B cell (primary cell): ENCODE measurements at places on chromosomes 11 and 22. TPM values are rescaled to one million over a fixed set of nuclear protein-coding genes. Genes with fewer than 3 reads are reported as not detected.

The HSD17B12 gene
- 34.6 and 41.1 TPM in 2 replicates for total RNA-seq

The SPI1 gene
- total RNA-seq: 98.3 and 98.8 TPM in 2 replicates

The C11orf42 gene
- not detected in 2 replicates for total RNA-seq

The NXPE2 gene
- total RNA-seq: not detected in 2 replicates

The ANO5 gene
- not detected in 2 replicates for total RNA-seq

The TSSC4 gene
- 57.5 and 59.5 TPM in 2 replicates for total RNA-seq

The CENPM gene
- total RNA-seq: 26.0 and 30.7 TPM in 2 replicates

The PPP2R1B gene
- 35.6 and 37.0 TPM in 2 replicates for total RNA-seq

The ASCL3 gene
- not detected in 2 replicates for total RNA-seq

- no peak for DNase-seq
These were observed 38.6 kb downstream of the PPP6R3 start for GRCh38 chr11:68498903-68499883.

DNA sequence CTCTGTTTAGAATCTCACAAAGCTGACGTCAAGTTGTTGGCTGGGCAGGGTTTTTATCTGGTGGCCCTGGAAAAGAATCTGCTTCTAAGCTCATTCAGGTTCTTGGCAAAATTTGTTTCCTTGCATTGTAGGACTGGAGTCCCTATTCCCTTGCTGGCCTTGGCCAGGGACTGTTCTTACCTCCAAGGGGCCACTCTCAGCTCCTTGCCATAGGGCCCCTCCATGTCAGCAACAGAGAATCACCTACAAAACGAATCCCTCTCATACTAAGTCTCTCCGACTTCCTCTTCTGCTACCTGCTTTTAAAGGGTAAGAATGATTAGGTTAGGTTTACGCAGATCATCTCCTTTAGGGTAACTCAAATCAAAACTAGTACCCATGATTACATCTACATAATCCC lies 63.2 kb downstream of the PARVA start:
- no peak for DNase-seq

- peak; percentile 44 for DNase-seq
These were observed 36.2 kb downstream of the DLG2 start for GRCh38 chr11:85590848-85591483.

GRCh38 chr11:116534270-116534975 lies 238.4 kb downstream of the BUD13 start:
- DNase-seq: no peak

- DNase-seq: no peak
These were observed 977 bp upstream of the PGGHG start for GRCh38 chr11:287821-288477.

DNA sequence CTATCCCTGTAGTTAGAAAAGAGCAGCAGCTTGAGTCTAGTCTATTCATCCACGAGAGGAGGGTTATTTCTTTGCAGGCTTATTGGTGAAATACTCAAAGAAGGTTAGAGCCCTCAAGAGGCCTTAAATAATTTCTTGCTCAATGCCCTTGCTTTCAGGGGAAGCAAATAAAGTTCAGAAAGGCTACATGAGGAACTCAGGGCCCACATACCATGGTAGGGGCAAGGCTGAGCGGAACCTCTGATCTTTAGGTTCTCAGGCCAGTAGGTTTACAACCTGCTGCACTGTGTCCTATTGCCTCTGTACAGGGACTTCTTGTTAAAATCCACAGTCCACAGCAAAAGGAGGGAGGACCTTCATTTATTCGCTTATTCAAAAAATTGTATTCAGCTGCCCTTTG lies 101.7 kb downstream of the ADAMTS15 start:
- DNase-seq: no peak

DNA sequence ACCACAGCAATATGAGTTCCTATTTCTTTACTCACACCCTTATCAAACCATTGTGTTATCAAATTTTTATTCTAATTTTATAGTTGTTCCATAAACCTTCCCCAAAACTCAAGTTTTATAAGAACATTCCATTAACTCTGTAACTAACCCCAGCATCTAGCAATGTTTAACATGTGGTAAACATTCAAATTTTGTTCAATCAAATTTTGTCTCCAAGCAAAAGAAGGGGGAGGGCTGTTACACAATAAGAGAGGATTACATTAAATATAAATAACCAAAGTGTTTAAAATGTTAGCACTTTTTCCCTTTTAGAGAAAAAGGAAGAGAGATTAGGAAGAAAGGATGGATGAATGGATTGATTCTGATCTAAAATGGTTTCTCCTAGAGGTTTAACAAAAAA lies 20.5 kb downstream of the RBFOX2 start:
- no peak for DNase-seq

- DNase-seq: no peak
These were observed 55.8 kb upstream of the ADSL start for GRCh38 chr22:40290516-40290915.

- peak; percentile 61 for DNase-seq
These were observed 1.6 kb downstream of the SPTBN2 start for GRCh38 chr11:66727282-66728037.

- no peak for DNase-seq
These were observed 1.0 kb upstream of the MAPK12 start for GRCh38 chr22:50262460-50262911.

- no peak for DNase-seq
These were observed 10.7 kb downstream of the FAM118A start for GRCh38 chr22:45320357-45320976.

DNA sequence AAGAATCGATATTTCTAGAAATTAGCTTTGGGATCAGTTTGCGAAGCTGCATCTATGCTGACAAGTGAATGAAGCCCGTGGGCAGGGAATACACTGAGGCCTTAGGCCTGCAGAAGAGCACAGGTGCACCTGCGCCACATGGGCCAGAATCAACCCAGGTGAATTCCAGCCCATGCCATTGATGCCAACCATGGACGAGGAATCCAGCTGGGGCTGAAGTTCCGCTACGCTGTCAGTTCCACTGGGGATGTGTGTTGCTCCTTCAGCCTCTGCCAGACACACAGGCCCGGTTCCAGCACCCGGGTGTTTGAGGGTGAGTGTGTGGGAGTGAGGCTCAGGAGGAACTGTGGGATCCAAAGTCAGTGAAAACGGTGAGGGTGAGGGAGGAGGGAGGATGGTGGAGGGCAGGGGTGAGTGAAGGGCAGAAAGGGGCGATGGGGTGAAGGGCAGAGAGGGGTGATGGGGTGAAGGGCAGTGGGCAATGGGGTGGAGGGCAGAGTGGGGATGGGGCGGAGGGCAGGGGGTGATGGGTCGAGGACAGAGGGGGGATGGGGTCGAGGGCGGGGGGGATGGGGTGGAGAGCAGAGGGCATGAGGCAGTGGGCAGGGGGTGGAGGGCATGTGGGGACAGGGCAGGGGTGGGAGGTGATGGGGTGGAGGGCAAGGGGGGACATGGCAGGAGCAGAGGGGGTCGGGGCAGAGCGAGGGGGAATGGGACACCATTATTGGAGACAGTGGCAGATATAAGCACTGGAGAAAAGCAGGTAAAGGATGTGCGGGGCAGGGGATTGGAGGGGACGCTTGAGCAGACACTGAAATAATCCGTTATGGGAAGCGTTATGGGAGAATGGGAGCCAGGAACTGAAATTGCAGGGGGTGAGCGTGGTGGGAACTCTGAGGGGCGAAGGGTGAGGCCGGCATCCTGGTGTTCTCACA lies 931.6 kb downstream of the BRD1 start:
- DNase-seq: no peak

GRCh38 chr11:20388096-20389055 lies 860 bp downstream of the PRMT3 start:
- no peak for DNase-seq

GRCh38 chr11:65583589-65583988 lies 7.7 kb downstream of the EHBP1L1 start:
- DNase-seq: no peak
